ENCODE measurements at places on chromosomes 12 and 14.
A peak's percentile ranks its signal among the peaks of the same experiment; 100 is the strongest.

- DNase-seq = peak; percentile 61
Observed at GRCh38 chr14:53151523-53152183, 1.5 kb downstream of the DDHD1 start.

GRCh38 chr14:94936401-94936892, 166.5 kb upstream of the GSC start:
- peak; percentile 15 for DNase-seq

- no peak for DNase-seq
Observed at GRCh38 chr14:82422230-82422629, 888.6 kb upstream of the SEL1L start.

DNA sequence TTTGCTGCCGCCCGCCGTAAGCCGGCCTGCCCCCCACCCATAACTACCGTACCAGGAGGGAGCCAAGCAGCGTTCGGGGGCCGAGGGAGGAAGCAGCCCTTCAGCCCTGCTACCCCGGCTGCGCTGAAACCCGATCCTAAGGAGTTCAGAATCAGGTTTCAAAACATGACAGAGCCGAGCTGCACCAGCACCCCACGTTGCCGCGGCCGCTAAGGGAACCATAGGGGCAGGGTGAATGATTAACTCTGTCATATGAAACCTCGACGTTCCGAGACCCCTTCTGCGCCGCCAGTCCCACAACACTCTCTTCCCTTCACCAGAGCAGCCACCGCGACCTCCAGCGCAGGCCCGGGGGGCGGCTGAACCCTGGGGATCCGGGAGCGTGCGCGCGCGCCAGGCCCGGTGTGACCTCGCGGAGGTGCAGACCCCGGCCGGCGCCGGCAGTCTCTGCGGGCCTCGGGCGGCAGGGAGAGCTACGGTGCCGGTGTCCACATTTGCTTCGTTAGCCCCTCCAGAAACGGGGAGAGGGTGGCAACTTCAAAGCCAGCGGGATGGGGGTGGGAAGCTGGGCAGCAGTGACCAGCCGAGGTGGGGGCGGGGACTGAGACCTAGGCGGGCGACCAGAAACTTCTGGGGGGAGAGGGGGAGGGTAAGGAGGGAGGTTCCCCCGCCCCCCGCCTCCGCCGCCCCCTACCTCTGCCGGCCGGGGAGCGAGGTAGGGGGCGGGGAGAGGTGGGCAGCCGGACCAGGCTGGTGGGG, 1.6 kb downstream of the SIX4 start:
- peak; percentile 86 for DNase-seq

GRCh38 chr12:80761838-80762237, 45.1 kb downstream of the MYF5 start:
- no peak for DNase-seq

DNA sequence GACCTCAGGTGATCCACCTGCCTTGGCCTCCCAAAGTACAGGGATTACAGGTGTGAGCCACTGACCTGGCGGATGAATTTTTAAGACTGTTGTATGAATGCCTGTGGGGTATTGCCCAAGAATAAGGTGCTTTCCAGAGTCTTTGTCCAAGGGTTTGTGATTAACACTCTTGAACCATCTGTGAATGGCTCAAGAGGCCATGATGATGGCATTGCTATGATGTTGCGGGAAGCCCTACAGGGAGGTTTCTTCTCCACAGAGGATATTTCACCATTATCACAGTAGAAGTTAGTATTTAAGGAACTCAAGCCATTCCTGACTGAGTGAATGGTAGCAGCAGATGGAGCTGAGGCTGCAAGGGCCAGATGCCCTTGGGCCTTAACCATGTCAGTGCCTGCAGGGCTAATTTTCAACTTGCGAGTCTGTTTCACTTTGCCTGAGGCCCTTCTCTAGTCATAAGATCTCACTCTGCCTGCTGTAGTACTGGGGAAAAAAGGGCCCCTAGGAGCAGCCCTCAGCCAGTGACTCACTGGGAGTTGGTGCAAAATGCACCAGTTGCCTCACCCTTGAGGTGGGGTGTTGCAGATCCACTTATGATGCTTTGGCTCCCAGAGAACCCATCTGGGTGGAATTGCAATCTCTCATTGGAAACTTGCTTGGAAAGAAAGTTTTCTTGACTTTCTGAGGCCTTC, 108.6 kb upstream of the FLRT2 start:
- DNase-seq = no peak

- DNase-seq = no peak
Observed at GRCh38 chr14:54785778-54786770, 116.6 kb downstream of the GCH1 start.

DNA sequence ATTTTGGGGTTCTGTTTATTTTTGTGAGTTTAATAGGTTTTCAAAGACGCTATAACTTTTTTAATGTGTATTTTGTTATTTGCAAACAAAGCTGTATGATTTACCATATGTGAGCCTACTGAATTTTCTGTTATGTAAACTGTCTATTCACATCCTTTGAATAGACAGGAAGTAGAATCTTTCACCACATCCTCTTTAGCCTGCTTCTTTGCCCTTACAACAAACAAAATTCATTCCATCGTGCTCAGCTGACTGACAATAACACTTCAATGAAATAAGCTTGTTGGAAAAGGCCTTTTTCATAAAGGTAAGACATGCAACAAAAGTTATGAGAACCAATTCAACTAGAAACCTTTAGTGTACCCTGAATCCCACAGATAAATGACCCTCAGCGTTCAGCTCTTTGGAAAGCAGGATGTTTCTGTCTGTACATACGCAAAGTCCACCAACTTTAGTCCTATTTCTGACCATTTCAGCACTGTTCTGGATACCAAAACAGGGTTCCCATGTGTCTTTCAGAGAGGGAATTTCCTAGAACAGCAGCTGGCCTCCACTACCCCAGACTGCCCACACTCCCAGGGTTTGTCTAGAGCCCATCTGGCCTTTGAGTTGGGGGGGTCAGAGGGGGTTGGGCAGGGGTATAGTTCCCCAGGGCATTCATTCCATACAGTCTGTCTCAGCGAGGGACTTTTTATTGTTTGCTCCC, 71.3 kb downstream of the DUSP6 start:
- DNase-seq = peak; percentile 19

GRCh38 chr14:93994919-93995682, 2.0 kb upstream of the CCDC197 start:
- no peak for DNase-seq

DNA sequence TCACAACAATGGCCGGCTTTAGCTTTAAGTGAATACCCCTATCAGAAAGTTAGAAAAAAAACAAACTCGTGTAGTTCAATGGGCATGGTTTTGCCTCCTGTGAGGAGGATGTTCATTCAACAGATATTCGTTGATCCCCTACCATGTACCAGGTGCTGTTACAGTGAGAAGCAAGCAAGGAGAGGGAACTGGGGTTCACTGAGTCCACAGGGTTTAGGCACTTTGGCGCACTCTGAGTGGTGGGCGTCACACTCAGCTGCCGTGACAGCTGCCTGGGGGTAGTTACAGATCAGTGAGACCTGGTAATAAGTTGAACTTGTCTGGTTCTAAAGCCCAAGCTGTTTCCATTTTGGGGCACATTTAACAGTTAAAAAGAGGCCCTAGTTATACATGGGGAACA, 74.2 kb downstream of the PAPOLA start:
- DNase-seq = no peak

- DNase-seq = no peak
Observed at GRCh38 chr14:65044596-65044959, 57.7 kb downstream of the MAX start.

DNA sequence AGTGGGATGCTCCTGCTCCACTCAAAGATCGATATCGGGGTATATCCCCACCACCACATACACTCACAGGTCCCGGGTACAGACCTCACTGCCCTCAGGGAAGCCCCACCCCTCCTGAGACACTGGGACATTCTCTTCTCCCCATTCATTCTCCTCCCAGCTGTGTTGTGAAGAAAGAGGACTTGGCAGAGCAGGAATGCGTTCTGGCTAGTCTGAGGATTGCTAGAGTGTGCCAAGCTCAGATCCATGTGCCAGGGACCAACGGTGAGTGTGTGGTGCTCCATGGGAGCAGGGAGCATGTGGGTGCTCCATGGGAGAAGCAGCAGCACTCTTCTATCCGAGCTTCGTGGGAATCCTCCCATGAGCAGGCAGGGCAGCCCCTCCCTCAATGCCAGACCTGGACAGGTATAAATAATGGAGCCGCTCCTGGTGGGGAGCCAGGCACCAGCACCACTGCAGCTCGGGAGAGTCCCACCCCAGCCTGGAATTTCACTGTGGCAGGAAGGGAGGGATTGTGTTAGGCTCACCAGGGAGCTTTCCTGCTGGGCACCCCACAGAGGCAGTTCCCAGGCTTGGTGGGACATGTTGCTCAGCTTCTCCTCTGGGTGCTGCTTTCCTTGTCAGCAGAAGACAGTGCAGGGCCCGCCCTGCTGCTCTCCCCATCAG, 2.3 kb upstream of the KRT5 start:
- DNase-seq = no peak

DNA sequence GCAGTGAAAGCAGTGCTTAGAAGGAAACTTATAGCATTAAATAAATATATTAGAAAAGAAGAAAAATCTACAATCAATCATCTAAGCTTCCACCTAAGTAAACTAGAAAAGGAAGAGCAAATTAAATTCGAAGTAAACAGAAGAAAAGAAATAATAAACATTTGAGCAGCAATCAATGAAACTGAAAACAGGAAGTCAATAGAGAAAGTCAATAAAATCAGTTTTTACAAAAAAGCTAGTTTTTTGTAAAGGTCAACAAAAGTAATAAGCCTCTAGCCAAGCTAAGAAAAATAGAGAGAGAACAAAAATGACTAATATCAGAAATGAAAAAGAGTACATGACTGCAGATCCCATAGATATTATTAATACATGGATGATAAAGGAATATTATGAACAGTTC, 34.2 kb upstream of the KTN1 start:
- no peak for DNase-seq

GRCh38 chr12:31002999-31003398, 70.7 kb upstream of the DDX11 start:
- DNase-seq = no peak

DNA sequence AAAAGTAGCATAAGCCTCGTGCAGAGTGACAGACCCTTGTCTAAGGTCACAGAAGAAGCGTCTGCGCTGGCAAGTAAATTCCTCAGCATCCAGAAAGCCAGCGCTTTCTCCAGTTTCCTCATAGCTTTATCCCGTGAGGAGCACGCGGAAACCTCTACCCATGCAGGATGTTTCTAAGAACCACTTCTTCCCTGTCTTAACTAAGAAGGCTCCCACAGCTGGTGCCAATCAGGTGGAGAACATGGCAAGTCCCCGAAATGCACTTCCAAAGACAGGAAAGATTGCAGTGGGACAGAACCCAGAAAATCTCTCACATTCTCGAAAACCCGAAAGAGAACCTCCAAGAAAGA, 968 bp upstream of the ARID4A start:
- DNase-seq = peak; percentile 75

DNA sequence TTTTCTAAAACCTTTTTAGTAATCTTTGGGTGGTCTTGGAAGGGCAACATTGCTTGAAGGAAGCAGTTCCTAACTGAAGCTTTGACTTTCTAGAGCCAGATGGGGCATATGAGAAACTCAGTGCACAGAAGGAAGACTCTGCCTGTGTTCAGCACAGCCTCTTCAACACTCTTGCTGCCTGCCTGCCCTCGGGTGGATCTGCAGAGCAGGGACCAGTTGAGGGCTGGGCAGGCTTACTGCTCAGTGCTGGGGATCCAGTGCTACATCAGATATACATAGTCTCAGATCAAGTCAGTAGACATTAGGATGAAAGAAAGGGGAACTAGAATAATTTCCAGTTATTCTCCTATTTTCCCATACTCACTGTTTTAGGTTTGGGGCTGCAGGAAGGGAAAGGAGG, 29.5 kb upstream of the TMX1 start:
- DNase-seq = peak; percentile 13

DNA sequence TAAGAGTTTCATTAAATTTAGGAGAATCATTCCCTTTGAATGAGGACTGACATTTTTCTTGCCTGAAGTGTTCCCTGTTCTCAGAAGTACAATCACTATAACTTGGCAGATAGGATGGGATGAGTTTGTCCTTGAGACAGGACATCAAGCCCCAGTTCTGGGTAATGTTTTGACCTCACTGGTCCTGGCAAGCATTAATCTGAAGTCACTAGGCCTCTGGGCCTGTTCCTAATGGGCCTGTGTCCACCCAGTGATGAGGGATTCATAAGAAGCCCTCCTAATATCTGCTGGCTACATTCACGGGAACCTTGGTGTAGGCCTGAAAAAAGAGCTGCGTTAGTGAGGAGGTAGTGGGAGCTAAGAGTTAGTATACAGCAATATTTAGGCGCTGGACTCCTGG, 37.2 kb downstream of the NINJ2 start:
- no peak for DNase-seq

- DNase-seq = no peak
Observed at GRCh38 chr12:85843606-85844310, 7.5 kb upstream of the RASSF9 start.

- DNase-seq = no peak
Observed at GRCh38 chr14:77044783-77045237, 16.3 kb upstream of the IRF2BPL start.

DNA sequence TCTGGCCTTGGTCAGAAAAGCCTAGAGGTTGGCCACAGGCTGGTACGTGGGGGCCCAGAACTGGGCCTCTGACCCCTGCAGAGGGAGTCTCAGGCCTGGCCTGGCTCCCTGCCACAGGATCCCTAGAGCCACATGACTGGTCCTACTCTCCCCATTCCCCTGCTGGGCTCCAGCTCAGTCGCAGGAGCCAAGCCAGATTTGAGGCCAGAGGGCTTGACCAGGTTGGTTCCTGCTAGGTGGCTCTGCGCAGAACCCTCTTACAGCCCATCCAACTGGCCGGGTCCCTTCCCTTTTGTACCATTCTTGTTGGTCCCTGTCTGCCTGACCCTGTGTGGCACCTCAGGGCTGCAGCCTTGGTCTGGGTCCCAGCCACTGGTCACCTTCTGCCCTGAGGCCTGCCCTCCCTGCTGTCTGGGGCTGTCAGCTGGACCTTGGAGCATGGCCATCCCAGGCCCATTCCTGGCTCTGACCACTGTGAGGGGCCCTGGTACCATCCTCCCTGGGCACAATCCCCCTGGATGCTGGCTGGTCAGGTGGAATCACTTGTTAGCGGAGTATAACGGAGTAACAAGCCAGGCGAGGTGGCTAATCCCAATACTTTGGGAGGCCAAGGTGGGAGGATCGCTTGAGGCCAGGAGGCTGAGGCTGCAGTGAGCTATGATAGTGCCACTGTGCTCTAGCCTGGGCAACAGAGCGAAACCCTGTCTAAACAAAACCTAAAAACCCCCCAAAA, 22.9 kb upstream of the PPP1R13B start:
- DNase-seq = no peak

DNA sequence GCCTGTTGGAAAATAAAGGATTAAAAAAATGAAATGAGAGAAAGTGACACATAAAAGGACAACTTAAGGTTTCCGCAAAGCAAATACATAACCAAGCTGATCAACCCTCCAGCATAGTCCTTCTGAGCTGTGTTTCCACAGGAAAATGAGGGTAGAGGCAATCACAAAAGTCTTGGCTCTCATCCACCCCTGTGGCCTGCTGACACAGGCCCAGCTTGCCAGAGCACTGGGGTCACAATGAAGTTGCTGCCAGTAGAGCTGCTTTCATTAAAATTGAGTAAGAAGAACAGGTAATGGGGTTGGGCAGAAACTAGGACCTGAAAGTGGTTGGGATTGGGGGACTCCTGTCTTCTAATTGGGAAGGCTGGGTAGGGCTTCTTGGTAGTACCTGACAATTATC, 65.9 kb downstream of the RERG start:
- DNase-seq = no peak

GRCh38 chr12:49891476-49891875, 12.2 kb downstream of the FAIM2 start:
- no peak for DNase-seq

GRCh38 chr12:115597157-115597712, 680.3 kb downstream of the MED13L start:
- no peak for DNase-seq
